8988T (cell line): ENCODE measurements at places on chromosomes 2 and 18.

DNA sequence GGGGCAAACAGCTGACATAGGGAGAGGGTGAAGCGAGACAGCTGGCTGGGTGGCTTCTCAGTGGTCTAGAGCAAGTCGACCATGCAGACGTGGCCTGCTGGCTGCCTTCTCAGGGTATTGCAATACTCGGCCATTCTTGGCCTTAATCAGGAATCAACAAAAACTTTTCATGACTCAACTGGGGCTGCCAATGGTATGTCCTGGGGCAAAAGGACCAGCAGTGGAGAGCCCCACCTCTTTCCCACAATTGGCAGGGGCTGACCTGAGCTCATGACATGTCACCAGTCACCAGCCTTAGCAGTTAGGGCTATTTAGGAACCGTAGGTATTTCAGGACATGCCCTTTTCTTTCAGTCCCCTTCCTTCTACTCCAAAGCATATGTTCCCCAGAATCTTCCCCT, 19.1 kb downstream of the PLA2R1 start:
- no peak for DNase-seq

GRCh38 chr2:210309548-210310233, 5.3 kb downstream of the MYL1 start:
- DNase-seq, result no peak

GRCh38 chr2:64376926-64377325, 77.0 kb upstream of the LGALSL start:
- no peak for DNase-seq

DNA sequence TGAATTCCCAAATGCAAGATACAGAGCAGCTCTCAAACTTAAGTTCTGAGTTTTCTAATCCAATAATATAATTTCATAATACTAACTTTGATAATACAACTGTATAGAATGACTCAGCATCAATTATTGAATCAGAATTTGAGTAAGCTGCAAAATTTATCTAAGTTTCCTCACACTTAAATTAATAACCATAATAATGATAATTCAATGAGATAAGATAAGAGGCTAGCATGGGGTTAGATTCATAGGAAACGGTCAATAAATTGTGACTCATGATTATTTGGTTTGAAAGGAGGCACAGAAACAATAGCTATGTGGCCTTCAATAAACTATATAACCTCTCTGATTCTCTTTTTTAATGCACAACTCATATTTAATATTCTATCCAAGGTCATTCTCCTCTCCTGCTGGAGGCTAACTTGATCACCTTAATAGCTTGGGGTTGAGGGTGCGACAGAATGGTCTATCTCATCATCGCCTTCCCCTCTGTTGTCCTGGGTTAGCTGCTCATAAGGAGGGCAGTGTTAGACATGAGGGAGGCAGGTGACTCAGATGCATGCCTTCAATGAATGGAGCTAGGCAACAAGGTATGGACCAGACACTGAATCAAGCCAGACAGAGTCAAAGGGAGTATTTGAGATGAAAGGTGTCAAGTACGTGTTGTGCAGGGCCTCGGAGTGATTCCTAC, 36.2 kb upstream of the BMP10 start:
- no peak for DNase-seq

DNA sequence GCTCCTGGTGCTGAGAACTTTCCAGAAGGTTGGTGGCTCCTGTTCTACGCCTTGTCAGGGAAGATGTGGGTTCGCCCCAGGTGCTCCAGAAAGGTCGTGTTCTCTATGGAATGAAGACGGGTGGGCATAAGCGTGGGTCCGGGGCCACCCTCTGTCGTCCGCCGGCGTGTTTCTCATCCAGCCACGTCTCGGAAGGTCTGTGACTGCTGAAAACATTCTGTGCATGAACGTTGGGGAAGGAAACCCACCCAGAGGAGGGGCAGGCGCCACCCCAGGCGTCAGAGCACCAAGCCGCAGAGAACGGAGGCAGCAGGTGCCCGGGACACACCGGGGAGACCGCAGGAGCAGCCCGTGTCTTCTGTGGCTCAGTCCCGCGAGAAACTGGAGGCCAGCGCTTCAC, 118.2 kb downstream of the RTP5 start:
- no peak for DNase-seq

DNA sequence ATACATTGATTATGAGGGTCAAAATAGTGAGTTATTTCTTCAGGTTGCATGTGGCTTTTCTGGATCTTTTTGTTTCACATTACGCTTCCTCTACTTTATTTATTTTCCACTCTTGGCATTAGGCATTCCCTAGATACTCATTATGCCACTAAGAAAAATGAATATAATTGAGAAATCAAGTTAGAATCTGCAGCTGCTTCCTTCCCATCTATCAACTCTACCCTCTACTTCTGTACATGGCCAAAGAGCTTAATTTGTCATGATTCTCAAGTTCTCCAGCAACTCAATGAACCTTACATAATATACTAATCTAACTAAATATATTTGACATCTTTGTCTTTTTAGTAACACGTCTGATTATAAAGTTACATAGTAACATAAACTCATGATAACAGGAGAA, 598.1 kb upstream of the LRRTM4 start:
- DNase-seq, result no peak

DNA sequence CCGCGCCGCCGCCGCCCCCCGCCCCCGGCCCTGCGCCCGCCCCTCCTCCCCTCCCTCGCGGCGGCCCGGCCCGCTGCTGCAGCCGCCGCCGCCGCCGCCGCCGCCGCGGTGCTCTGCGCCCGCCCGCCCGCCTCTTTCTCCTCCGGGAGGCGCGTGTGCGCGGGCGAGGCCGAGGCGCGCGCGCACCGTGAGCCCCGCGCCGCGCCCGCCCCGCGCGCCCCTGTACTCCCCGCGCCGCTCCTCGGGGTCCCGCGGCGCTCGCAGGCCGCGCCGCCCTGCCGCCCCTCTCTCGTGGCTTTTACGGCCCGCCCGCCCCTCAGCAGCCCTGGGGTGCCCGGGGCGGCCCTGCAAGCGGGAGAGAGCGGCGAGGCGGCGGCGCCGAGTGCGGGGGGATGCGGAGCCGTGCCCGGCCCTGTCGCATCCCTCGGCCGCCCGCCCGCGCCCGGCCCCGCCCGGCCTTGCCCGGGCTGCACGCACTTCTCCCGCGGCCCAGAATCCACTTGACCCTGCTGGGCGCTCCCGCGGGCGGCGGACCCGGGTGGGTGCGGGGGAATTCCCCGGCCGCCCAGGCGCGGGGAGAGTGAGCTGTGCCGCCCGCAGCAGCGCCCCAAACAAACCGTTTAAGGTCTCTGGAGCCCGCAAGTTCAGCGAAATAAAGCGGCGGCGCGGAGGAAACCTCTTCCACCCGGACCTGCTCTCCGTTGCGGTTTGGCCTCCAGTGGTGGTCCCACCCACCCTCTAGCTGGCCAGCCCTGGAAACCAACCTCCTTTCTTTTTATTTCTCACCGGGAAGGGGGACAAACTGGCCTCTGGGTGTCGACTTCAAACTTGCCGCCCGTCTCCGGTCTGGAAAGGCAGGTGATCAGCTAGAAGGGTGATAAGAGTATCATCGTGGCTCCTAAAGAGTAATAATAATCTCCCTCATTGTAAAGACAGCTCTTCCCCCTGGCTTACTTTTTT, 37.4 kb downstream of the AFF3 start:
- DNase-seq, result peak; percentile 62

- DNase-seq, result no peak
Measured at GRCh38 chr18:14940735-14941134, 192.8 kb downstream of the ANKRD30B start.

DNA sequence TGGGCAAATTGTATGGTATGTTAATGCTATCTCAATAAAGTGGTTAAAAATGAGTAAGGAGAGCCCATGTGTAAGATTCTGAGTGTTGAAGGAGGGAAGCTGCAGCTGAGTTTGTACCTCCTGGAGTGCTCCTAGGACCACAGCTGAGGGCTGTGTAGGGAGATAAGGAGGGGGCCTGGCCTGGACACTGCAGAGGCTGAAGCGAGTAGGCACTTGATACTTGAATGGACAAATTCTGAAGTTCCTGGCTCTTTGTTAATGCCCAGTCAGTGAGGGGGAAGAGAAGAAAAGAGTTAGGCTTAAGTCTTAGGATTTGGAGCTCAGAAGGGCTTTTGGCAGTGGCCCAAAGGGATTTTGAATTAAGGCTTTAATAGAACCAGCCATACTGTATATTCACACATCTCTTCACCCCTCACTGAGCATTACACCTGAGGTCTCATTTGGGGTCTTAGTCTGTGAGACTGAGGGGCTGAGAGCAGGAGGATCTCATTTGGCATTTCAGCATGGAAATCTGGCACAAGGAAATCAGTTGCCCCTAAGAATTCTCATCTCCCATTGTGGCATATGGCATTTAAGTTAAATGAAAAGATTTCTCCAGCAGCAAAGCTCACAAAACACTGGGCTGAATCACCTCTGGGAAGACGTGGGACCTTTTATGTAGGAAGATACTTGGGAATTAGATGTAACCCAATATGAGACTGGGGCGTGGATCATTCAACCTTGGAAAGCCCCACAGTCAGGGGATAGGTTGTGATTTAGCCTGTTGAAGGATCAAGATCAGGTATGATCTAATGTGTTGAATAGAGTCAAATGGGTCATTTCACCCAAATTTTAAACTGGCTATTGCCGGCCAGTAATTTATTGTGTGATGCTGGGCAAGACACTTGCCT, 46.8 kb downstream of the LIPG start:
- no peak for DNase-seq

DNA sequence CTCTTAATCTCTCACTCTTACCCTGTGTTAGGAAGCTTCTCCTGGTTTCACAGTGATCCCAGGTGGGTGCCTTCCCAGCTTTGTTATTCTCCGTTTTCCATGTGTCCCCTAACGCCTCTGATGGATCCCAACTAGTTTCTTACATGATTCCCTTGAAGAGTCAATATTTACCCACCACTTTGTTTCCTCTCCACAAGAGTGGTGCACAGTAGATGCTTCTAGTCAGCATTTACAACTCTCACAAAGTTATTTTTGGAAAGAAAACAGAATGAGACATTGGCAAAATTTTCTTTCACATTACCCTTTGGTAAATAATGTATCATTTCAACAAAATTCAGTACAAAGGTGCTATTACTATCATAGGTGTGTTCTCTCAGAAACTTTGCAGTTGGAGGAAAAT, 1611.1 kb upstream of the ZEB2 start:
- DNase-seq, result no peak

GRCh38 chr2:150643114-150643725, 155.8 kb upstream of the RND3 start:
- no peak for DNase-seq

DNA sequence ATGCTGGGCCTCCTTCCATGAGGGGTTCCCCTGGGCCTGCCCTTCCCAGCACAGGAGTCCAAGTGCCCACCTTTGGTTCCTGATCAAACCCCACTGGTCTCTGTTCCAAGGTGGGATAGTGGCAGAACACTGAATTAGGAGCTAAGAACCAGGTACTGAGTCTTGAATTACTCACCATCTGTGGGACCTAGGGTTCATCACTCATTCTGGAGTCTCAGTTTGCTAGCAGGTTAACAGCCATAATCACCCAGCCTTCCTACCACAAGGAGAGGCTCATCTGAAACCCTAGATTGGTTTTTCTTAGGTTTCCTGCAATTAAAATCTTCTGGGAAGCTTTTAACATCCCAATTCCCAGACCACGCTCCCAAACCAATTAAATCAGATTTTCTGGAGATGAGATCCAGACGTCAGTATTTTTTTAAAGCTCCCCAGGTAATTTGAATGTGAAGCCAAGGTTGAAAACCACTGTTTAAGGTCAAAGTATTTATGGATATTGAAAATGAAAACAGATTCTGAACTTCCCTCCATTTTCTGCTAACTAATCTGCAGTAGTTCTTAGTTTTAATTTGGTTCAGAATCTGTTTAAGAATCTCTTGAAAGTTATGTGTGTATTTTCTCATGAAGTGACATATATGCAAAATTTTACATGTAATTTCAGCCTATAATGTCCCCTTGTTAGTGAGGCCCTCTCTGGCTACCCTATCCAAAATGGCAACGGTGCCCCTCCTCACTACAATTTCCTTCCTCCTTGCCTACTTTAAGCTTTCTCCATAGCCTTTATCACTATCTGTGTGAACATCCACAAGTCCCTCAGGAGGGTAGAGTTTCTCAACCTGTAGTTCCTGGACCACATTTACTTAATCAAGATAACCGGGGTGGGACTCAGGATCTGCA, 166.5 kb upstream of the CXCR4 start:
- no peak for DNase-seq

GRCh38 chr2:63675026-63675425, 86.3 kb downstream of the MDH1 start:
- no peak for DNase-seq

- no peak for DNase-seq
Measured at GRCh38 chr2:223442847-223443246, 159.3 kb downstream of the SCG2 start.

GRCh38 chr2:98504381-98505109, 59.9 kb downstream of the INPP4A start:
- no peak for DNase-seq

DNA sequence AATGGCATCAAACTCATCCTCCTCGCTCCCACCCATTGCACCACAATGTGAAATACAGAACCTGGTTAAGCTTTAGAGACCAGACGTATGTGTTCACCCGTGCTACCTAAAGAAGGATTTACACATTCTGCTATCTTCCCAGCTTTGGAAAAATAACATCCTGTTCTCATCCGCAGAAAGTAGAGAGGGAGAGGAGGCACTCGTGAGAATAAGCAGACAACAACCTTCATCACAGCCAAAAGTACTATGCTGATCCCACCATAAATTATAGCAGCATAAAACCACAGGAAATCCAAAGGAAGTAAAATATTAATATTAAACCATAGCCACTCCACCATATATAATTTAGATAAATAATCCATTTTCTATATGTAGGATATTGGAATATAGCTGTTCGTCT, 111.7 kb upstream of the NRP2 start:
- DNase-seq, result no peak

DNA sequence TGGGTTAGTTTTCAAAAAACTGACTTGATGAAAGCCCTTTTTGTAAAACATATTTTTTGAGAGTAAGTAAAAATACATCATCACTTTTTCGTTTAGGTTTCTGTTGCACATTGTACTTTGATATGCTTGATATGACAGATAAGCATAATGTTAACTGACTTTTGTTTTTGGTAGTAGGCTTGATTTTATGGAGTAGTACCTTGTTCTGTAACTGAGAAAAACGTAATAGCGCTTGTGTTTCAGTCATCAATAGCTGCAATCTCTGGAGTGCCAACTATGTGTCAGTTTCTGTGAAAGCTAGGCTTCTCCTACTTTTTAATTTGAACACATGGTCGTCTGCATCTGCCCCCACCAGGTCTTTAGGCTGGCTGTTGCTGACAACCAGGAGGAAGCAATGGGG, 1.3 kb downstream of the LCLAT1 start:
- DNase-seq, result no peak

GRCh38 chr2:122808286-122808969, 1053.0 kb downstream of the TSN start:
- no peak for DNase-seq

DNA sequence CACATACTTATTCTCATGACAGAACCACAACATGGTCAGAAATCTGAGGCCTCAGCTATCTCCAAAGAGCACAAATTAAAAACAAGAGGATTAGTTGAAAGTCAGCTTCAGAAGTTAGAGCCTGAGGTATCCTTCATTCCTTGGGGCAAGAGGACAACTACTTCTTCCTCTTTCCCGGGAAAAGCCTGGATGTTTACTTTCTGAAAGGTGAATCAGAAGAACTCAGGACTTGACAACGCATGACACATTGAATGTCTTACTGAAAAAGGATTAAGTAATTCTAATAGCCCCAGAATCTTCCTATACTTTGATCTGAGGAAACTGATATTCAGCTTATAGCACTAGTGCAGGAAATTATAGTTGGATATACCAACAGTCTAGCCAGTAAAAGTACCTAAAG, 573.2 kb downstream of the METTL4 start:
- DNase-seq, result no peak
